Calu3 (cell line): ENCODE measurements at places on chromosomes 1 and 21. TPM values are rescaled to one million over a fixed set of nuclear protein-coding genes. Genes with fewer than 3 reads are reported as not detected.

Gene SPATA21
- total RNA-seq, result not detected in 2 replicates

- no peak for DNase-seq
Observed at GRCh38 chr1:9143250-9143649, 14.3 kb upstream of the GPR157 start.

Gene MAN1C1
- 0.14 and 0.37 TPM in 2 replicates for total RNA-seq

Gene CFAP141
- not detected in 2 replicates for total RNA-seq

DNA sequence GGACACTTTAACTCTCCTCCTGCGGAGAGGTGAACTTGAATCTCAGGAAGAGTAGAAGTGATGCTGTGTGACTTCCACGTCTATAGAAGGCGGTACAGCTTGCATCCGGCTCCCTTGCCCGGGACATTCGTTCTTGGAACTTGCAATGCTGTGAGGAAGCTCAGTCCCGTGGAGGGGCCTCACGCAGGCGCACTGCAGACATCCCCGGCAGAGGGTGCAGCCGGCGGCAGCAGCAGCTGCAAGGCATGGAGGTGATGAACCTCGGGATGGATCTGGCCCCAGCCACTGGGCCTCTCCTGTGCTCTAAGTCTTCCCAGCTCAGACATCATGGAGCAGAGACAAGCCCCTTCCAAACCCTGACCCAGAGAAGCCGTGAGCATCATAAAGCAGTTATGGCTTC, 61.8 kb upstream of the SOD1 start:
- no peak for DNase-seq

Gene TRIM17
- total RNA-seq, result 2.3 and 3.8 TPM in 2 replicates

GRCh38 chr1:228434689-228435088, 18.0 kb upstream of the TRIM17 start:
- DNase-seq, result no peak

- DNase-seq, result no peak
Observed at GRCh38 chr1:208895181-208895580, 651.0 kb upstream of the PLXNA2 start.

DNA sequence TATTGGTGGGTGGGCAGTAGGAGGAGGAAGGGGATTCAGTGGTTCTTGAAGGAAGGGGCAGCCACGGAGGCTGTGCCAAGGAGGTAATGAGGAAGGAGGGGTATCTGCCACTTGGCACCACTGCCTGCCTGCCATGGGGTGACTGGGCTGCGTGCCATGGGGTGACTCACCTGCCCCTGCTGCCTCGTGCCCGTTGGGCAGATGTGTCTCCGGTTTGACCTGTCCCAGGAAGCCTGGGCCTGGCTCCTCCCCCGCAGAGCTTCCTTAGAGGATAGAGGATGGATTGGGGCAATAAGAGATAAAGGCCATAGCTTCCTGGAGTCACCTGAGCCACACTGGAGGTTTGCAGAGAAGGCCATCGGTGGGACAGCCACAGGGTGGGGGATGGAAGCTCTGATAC, 1.7 kb downstream of the PADI3 start:
- peak; percentile 94 for DNase-seq

DNA sequence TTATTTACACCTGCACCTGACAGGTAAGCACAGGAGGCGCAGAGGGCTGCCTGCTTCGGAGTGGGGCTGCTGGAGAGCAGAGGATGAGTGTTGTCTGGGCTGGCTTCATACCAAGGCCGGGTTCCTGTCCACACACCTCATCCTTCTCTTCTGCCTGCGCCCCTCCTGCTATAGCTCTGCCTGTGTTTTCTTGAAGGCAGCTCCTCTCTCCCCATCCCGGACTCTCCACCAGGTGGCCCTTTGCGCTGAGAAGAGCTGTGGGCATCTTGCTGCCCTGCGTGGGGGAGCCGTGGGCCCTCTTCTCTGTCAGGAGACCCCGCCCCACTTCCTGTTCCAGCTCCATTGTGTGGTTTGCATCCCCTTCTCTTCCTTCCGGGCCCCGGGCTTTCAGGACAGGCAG, 35.0 kb downstream of the ARHGEF10L start:
- no peak for DNase-seq

DNA sequence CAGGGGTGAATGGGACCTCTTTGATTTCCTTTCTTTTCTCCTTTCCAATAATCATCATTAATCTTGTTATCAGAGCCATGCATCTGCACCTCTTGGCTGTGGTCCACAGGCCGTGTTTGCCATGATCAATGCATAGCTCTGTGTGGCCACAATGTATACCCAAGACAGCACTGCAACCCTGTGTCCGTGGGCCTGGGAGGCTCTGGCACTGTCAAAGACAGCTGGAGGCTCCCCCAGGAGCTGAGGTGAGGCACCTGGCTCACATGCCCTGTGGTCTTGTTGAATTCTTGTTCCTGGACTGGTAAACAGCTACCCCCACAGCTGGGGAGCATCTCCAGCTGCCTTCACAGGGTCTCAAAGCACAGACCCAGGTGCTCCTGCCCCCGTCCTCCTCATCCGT, 67.2 kb upstream of the SELENON start:
- no peak for DNase-seq

DNA sequence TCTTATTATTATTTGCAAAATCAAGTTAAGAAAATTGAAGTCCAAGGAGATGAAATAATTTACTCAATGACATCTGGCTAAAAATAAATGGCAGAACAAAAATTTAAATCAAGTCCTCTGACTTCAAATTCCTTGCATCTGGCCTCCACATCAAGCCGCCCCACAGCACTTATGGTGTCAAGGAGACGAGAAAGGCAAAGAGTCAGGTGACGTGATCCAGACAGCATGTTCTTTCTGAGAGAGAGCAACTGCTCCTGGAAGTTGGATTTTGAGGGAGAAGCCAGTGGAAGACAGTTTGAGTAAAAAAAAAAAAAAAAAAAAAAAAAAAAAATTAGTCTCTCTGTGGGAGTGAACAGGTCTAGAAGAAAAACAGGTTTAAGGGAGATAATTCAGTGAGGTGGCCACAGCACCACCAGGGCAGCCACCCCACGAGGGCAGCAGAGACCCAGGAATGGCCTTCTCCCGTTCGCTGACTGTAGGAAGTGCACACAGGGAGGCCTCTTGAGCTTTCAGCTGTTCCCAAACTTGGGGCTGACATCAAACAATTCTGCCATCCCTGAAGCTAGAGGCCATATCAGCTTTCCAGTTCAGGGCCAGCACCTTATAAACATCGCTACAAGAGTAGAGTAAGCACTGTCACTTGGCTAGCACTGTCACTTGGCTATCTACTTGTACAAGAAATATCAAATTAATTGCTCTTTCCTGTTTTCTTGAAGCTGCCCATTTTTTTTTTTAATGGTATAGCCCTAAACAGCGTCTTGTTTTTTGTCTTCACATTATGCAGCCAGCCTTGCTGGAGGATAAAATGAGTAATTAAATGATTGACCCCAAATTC, 7.8 kb downstream of the C1orf162 start:
- peak; percentile 69 for DNase-seq

Gene SLC44A3
- total RNA-seq, result 32.0 and 34.5 TPM in 2 replicates

GRCh38 chr1:167899253-167899681, 14.7 kb downstream of the ADCY10 start:
- no peak for DNase-seq

DNA sequence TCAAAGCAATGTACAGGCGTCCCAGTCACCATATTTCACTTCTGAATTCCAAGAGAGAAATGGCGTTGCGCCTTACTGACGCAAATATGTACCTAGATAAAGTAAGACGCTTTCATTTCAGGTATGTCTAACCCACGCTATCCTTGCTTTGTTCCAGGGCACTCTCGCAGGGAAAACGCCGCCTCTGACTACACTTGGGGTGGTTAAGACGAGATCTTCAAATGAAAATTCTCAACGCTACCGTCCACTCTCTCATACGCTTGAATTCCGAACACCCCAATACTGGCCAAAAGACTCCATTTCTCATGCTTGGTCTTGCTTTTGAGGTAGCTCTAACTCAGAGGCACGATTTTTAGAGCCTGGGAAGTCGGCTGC, 736 bp upstream of the ZMPSTE24 start:
- DNase-seq, result no peak

DNA sequence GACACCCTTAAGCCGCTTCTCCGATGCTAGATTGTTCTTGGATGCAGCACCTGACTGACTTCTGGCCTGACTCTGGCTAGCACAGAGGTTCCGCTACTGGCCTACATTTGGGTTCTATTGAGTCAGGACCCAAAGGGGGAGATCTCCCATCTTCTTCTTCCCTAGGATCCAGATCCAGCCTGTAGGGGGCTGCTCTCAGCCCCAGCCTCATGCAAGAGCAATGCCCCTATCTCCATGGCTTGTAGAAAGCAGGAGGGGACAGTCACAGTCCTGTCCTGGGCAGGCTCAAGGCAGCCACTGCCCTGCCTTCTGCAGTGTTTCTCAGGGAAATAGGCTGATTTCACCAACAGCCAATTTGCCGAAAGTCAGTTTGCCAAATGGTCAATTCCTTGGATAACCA, 6.3 kb upstream of the ADAR start:
- DNase-seq, result no peak

DNA sequence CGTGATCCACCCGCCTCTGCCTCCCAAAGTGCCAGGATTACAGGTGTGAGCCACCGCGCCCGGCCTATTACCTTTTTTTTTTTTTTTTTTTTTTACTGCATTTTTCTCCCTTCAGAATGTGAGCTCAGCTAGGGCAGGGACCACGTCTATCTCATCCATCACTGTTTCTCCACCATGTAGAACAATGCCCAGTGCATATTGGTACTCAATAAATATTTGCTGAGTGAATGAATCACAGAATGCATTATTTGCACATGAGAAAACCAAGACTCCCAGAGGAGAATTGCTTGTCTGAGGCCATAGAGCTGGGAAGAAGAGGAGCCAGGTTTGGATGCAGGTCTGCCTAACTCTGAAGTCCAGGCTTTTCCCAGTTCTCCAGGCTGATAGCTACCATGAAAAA, 8.2 kb upstream of the SLC9A1 start:
- no peak for DNase-seq

DNA sequence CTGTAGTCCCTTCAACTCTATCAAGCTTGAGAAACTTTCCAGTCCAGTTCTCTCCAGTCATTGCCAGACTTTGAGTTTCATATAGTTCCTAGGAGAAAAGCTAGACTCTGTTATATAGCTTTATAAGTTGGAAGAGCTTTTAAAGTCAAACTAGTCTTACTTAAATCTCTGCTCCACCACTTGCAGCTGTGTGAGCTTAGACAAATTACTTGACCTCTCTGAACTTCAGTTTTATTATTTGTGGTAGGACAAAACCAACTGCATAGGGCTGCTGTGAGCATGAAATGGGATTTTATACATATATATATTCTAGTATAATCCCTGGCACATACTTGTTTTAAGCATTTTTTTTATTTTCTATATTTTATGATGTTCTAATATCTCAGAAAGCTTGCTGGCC, 338.7 kb upstream of the NR5A2 start:
- no peak for DNase-seq

- peak; percentile 18 for DNase-seq
Observed at GRCh38 chr1:28642056-28642846, 616 bp downstream of the TAF12 start.

DNA sequence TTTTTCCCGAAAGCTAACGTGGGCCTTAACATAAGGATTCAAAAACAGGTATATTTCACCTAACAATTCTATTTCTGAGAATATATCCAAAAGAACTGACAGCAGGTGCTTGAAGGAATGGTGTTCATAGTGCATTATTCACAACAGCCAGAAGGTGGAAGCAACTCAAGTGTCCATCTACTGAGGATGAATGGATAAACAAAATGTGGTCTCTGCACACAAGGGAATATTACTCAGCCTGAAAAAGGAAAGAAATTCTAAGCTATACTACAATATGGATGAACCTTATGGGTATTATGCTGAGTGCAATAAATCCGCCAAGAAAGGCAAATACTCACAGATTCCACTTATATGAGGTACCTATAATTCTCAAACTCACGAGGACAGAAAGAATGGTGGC, 6.1 kb upstream of the RIPPLY3 start:
- DNase-seq, result no peak

DNA sequence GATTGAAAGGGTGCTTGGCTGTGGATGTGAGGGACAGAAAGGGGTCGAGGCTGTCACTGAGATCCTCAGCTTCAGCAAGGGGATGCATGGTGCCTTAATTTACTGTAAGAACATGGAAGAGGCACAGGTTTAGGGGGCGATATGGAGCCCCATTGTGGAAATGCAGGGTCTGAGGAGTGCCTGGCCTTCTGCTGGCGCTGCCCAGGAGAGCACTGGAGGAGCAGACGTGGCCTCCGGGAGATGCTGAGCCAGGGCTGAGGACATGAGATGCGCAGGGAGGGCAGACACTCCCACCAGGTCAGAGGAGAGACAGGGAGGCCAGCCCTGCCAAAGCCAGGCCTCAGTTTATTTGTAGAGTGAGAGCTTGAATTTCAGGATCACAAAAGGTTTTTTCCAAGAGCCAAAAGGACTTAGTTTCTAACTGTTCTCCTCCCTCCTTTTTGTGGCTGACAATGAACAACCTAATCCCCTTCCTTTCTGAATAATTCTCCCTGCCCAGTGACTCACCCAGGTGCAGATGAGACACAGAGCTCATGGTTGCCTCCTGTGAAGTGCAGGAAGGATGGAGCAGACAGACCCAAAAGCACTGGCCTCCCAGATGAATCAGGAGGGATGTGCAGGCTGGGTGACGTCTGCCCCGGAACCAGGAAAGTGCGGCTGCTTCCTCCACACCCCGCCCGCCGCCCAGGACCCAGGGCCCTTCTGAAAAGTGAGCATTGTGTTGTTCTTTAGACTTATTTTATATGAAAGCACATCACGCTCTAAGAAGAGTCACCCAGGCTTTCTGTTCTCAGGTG, 73.0 kb upstream of the TMPRSS2 start:
- DNase-seq, result no peak

DNA sequence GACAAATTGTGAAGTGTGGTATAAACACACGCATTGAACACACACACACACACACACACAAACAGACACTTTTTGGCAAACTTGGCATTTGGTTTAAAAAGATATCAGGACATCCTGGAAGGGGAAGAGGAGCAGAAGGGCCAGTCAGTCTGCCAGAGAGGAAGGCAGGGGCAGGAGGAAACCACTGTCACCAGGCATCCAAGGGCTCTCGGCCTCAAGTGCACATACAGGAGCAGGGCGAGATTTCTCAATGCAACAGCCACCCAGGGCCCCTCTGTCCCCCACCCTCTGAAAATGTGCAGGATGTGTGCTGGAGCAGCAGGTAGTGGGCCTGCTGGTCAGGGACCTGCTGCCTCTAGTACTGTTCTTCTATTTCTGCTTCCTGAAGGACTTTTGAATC, 71.2 kb downstream of the ABCA4 start:
- DNase-seq, result no peak

Gene TDRD5
- 0.17 TPM in 1 of 2 replicates, not detected in the other for total RNA-seq

Gene DLGAP3
- 1.0 and 1.1 TPM in 2 replicates for total RNA-seq
